ENCODE measurements at places on chromosomes 6 and 20.

GRCh38 chr6:144063246-144063743 is 32.1 kb downstream of the SF3B5 start:
- no peak for DNase-seq

- no peak for DNase-seq
Measured at GRCh38 chr20:6241591-6241990, 118.8 kb upstream of the FERMT1 start.

DNA sequence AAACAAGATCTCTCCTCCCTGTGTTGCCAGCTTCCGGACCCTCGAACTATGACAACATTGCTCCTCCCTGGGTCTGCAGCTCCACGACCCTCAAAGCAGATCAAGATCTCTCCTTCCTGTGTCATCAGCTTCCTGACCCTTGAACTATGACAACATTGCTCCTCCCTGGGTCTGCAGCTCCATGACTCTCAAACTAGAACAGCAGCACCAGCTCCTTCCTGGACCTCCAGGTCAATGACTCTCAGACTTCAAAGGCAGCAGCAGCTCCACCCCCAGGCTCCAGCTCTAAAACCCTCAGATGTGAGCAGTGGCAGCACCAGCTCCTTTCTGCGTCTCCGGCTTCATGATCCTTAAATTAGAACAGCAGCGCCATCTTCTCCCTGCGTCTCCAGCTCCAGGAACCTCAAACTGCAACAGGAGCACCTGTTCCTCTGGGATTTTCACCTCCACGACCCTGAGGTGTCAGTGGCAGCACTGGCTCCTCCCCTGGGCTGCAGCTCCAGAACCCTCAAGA is 341.0 kb upstream of the SULF2 start:
- no peak for DNase-seq

DNA sequence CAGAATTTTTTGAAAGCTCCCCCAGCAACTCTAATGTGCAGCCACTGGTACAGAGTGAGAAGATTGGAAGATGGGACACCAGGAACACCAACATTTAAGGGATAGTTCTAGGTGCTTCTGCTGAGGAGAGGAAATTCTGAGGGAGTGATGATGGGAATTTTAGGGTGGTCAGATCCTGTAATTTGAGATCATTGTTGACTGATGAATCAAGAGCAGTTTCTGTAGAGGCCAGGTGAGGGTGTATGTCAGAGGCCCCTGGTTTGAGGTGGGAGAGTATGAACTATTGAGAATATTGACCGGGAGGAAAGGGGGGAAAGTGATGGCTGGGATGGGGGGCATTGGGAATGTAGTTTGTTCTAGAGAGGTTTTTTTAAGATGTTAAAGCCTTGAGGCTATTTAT is 47.2 kb downstream of the PTPRA start:
- no peak for DNase-seq

DNA sequence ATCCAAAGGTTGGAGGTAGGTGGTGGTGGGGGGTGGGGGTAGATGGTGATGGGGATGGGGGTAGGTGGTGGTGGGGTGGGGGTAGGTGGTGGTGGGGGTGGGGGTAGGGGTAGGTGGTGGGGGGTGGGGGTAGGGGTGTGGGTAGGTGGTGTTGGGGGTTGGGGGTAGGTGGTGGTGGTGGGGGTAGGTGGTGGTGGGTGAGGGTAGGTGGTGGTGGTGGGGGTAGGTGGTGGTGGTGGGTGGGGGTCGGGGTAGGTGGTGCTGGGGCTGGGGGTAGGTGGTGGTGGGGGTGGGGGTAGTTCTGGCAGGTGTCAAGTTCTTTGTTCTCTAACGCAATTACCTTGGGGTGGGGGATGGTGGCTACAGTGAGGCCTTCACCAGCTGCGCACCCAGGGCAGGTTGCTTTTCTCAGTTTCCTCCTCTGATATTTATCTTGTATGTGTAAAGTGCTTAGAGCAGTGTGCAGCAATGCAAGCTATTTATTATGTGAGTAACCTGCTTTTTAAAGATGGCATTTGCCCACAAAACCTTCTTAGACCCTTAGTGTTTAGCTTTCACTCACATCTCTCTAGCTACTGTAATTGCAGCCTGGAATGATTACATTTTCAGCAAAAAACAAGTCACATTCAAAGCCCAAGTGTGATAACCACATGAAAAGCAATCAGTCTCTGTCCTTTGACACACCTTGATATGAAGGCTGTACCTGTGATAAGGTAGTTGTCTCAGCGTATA is 8.2 kb upstream of the CCDC167 start:
- no peak for DNase-seq

- no peak for DNase-seq
Measured at GRCh38 chr20:44666066-44666465, 14.6 kb upstream of the ADA start.

DNA sequence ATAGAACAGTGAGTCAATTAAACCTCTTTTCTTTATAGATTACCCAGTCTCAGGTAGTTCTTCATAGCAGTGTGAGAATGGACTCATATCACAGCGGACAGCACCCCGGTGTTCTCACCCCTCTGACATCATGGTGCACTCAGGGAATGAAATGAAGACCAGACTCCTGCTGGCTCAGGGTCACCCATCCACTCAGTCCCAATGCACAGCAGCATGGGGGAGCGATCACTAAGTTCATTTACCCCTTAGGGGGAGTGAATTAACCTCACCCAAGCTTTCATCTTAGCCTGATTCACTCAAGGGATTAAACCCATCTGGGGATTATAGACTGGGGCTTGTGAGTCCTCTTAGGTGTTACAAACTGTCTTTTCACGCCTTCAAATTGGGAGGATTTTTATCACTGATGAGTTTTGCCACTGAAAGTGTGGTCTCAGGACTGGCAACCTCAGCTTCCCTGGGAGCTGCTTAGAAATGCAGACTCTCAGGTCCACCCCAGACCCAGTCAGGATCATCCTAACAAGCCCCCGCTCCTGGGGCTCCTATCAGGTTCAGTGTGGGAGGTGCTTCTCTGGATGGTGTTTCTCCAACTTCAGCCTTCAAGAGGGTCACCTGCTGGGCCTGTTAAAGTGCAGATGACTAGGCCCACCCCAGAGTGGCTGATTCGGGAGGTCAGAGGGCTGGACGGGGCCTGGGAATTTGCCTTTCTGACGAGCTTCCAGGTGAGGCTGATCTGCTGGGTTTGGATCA is 44.3 kb upstream of the FRMD1 start:
- DNase-seq, result no peak

Measured in stimulated activated CD4-positive, alpha-beta T cell treated with anti-CD3 and anti-CD28 coated beads, Interleukin-1b, Interleukin-23, amount 100 ng/mL, for 1 hour (primary cell).